ENCODE measurements at places on chromosomes 1 and 21.

- DNase-seq, result no peak
Observed at GRCh38 chr1:77543822-77544448, 138.5 kb downstream of the ZZZ3 start.

DNA sequence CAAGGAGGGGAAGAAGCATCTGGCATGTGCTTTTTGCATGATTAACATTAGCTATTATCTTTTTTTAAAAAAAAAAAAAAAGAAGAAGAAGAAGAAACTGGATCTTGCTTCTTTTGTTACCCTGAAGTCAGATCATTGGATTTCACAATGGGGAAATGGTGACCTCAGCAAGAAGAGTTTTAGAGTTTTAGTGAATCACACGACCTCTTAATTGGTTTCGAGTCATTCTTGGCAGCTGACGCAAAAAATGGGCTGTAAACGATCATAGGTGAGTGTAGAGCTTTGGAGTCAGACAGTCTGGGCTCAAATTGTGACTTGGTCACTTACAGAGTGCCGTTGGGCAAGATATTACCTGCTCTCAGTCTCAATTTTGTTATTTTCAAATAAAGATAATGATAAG is 33.3 kb upstream of the PGBD5 start:
- no peak for DNase-seq

DNA sequence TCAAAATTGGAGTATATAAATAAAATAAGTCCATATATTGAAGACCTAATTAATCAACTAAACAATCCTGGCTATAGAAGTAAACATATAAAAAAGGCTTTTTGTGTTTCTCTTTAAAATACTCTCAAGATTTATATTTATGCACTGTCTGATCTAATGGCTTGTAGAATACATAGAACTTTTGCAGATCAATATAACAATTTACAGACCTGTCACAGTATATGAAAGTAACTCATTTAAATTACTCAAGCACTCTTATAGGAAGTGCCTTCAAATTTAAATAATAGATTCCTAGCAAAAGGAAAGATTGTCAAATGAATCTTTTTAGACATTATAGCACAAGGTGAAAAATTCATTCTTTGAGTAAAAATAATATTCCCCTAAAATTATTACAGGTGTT is 615.8 kb upstream of the RGS18 start:
- no peak for DNase-seq

- DNase-seq, result no peak
Observed at GRCh38 chr1:56453016-56453415, 126.3 kb downstream of the PLPP3 start.

- no peak for DNase-seq
Observed at GRCh38 chr1:29679316-29679715, 443.0 kb downstream of the PTPRU start.

DNA sequence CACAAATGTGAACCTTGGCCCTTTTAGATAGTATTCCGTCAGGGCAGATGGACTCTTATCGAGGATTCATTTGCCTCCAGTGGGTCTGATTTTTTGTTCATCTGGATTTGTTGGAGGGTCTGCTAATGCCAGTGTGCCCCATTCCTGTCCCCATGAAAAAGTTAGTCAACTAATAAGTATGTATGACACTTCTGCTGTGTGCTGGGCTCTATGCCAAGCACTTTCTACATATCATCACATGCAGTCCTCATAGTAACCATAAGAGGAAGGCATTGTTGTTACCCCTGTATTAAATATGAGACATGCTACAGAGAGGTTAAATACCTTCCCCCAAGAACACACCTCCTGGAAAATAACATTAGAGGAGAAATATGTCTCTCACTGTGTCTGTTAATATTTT is 46.6 kb upstream of the MAB21L3 start:
- DNase-seq, result peak; percentile 85

DNA sequence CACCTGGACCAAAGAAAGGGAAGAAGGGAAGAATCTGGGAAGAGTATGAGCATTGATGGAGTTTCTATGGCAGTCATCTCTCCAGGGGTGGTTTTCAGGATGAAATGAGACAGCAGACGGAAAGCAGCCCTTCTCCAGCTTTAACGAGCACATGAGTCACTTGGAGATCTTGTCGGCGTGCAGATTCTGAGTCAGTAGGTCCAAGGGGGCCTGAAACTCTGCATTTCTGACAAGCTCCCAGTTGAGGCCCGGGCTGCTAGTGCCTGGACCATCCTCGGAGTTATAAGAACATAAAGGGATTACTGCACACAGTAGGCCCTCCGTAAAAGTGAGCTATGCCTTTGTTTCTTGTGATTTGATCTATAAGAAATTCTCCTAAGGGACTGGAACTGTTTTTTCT is 17.6 kb downstream of the HSPG2 start:
- peak; percentile 79 for DNase-seq

DNA sequence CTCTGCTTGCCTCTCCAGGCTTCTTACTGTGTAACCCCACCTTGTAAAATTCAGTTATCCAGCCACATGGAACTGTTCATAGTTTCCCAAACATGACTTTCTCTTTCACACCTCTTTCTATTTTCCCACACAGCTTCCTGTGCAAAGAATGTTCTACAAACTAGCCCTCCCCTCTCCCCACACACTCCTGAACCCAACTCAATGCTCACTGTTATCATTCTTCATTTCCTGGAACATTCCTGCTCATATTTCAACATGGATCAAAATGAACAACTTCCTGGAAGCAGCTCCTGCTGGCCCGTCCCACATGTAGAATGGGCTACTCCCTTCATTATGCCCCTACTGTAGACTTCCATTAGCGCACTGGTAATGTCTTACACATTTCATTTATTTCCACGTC is 7.5 kb upstream of the HSD11B1 start:
- no peak for DNase-seq

- peak; percentile 17 for DNase-seq
Observed at GRCh38 chr1:47978486-47978885, 18.7 kb downstream of the TRABD2B start.

DNA sequence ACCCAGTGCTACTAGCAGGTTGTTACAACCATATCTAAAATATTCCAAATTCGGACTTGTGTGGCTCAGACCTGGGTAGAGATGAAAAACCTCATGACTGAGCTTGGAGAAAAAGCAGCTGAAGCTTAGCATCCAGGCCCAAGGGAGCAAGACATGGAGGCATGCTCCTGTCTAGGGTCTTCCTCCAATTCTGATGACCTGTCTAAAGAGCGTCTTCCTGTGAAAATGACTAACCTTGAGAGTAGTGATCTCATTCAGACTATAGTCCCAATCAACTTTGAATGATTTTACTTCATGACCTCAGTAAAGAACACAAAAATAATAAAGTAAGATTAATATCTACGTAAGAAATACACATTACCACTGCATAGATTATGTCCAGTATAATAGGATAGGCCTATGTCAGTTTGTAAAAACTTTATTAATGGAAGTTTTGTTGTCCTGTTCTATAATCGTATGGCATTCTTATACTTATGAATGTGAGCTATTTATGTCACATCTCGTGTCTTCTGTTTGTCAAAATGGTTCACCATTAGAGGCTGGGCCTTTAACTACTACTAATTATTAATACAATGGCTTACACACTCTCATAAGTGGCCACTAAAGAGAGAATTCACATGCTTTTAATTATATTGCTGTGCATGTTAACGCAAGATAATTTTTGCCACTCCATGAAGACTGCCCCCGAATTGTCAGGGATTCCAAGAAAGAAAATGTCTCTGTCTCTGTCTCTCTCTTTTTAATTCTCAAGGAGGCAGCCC is 201.3 kb downstream of the NCAM2 start:
- DNase-seq, result no peak
